Mucosa of descending colon (tissue), 3 donors: ENCODE measurements at places on chromosomes 11 and 22. TPM values are rescaled to one million over a fixed set of nuclear protein-coding genes. Genes with fewer than 3 reads are reported as not detected.

Gene BEST1
- 0.41 TPM for total RNA-seq

Gene BARX2
- total RNA-seq: 24.6 TPM

Gene MGAT3
- total RNA-seq: 8.5 TPM

- DNase-seq: no peak
Measured at GRCh38 chr22:31504282-31504681, 7.9 kb downstream of the SFI1 start.

Gene OAF
- 96.4 TPM for total RNA-seq

- DNase-seq: no peak
Measured at GRCh38 chr22:38417252-38418060, 37.5 kb downstream of the KCNJ4 start.

DNA sequence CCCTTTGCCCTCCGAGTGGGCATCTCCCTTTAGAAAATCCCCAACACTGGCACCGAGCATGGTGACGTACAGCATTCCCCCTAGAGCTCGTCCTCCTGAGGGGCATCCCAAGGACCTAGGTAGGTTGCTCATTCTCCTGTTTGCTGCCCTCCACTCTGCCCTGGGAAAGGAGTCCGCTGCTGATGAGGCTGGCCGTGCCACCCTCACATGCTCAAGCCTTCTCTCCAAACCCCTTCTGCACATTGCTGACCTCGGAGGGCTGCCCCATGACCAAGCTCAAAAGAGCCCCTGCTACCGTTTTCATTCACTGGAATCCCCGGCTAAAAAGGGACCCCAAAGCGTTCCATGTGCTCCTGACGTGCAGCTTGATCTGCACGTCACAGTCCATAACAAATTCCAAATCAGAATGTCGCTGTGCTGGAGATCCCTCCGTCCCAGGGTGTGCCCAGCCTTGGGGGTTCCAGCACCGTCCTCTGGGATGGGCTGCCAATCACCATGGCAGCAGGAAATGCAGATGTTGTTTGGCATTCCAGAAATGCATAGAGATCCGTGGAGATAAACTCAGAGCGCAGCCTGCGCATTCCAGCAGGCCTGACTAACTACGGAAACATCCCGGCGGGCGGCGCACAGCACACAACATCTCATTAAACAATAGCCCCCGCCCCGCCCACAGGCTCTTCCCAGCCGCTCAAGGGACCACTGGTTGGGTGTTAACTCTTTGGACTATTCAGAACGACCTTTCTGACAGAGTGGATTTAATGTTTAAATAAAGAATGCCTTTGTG is 26.3 kb upstream of the GNB1L start:
- DNase-seq: peak; percentile 56

GRCh38 chr11:111107501-111107900 is 138.0 kb upstream of the POU2AF2 start:
- DNase-seq: no peak

Gene SLC2A11
- 12.5 TPM for total RNA-seq

- DNase-seq: no peak
Measured at GRCh38 chr11:15901054-15901453, 455.3 kb downstream of the SOX6 start.

DNA sequence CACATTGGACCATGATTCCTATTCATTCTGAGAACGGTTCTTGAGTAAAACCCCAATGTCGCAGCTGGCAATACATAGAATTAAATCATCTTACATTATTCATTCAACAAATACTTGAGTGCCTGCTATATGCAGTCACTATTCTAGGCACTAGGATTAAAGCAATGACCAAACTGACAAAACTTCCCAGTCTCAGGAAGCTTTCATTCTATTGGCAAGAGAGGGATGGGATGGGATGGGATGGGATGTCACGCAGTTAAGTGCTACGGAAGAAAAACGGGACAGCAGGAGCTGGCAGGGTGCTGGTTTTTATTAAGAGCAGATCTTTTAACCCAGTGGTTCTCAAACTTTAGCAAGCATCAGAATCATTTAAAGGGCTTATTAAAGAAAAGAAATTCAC is 2.9 kb downstream of the PAK1 start:
- no peak for DNase-seq

Gene MS4A2
- total RNA-seq: 3.5 TPM

DNA sequence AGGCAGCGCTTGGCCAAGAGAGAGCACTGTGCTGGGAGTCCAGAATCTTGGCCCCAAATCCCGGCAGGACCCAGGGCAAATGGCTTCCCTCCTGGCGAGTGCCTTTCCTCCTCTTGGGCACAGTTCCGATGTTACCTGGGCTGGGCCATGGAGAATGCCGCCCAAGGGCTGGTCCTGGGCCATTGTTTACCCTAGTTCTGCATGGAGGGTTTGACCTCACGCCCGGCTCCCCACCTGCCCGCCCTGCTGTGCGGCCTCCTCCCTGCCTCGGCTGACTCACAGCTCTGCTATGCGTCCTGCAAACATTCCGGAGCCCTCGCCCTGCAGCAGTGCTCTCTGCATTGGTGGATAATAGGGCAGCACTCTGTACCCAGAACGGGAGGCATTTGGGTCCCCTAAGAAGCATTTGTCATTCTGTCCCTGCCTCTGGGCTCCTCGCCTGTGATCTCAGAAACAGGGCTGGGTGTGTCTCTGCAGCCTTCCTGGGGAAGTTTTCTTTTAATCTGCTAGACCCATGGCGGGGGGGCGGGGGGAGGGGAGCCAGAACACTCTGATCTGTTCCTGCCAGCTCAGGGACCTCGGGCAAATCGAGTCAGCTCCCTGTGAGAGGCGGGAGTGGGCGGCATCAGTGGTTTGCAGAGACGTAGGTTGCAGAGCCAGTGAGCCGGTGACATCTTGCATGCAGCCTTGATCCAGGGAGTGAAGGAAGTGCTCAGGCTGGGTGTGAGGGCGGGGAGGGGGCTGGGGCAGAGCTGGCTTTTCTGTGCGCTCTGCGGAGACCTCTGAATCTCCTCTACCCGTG is 32.9 kb upstream of the SMIM38 start:
- DNase-seq: peak; percentile 93
